COR-L47 (cell line): ENCODE measurements at places on chromosomes 6 and 20.

- DNase-seq, result no peak
Measured at GRCh38 chr6:34146021-34146782, at the start of gene GRM4. Gene GRM4, minus strand, starts transcription at chr6:34146087. Its CDS starts 12,591 bp downstream, at chr6:34133496.

GRCh38 chr6:3285732-3286131 is 27.0 kb downstream of the PSMG4 start:
- no peak for DNase-seq

GRCh38 chr20:48017509-48017908 is 232.2 kb upstream of the SULF2 start:
- DNase-seq, result no peak

GRCh38 chr6:89371849-89372505 is 19.5 kb upstream of the UBE2J1 start:
- no peak for DNase-seq

DNA sequence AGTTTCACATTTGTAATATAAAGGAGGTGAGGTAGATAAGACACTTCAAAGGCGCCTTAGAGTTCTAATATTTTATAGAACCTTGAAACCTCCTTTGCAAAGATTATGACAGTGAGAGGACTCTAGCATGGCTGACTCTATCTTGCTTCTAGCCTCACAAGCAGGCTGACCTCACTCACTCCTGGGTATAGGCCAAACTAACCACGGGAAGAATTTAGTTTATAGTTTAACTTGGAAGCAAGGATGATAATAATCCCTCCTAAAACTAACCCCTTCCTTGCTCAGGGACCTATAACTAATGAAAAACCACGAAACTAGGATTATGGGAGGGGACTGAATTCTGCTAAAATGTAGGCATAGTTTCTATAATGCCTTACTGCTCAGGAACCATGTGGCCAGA is 84.3 kb downstream of the FILIP1 start:
- no peak for DNase-seq

GRCh38 chr6:125154118-125154760 is 666 bp downstream of the TPD52L1 start:
- no peak for DNase-seq
